ENCODE measurements at places on chromosomes 11 and 22.

DNA sequence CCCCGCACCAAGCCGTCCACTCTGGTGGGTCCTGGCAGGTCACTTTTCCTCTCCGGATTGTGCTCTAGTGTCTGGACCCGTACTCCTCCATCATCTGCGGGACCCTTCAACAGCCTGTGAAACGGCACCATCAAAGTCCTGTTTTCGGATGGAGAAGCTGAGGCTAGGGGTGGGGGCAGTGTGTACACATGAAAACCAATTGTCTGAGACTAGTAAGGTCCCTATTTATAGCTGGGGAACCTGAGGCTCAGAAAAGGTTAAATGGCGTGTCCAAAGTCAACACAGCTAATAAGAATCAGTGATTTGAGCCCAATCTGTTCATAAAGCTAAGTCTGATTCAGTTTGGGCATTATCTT is 668 bp upstream of the LRRC32 start:
- no peak for DNase-seq

DNA sequence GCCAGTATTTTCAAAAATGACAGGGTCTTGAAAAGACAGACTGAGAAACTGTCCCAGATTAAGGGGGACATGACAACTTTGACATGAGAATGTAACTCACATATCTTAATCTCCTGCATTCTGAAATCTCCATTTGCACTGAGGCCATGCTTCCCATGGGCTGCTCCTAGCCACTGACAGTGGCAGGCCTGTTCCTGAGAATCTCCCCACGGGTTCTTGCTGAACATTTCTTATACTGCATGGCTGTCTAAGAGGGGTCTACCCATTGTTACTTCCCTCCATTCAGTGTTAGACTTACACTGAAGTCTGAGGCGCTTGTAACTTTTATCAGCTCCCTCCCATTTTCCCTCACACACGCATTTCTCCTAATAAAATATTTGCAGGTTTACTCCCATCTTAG is 1.5 kb downstream of the CEP295 start:
- DNase-seq, result no peak

DNA sequence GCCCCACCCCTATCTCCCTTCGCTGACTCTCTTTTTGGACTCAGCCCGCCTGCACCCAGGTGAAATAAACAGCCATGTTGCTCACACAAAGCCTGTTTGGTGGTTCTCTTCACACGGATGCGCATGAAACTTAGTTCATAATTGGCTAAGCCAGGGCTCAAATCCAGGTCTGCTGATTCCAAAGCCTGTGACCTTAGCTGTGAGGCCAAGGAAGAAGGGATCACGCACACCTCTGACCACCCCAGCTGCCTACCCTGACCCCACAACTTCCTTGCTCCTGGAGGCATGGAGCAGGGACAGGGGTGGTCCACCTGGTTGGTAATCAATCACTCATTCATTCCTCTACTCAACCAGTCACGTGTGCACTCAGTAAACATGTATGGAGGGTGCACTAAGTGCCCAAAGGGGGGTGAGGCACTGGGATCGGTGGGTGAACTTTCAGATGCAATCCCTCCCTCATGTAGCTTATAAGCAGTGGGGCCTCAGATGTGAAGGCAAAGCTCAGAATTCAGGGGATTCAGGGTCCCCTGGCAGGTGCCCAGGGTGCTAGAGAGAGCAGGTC is 10.3 kb downstream of the FXYD2 start:
- no peak for DNase-seq

DNA sequence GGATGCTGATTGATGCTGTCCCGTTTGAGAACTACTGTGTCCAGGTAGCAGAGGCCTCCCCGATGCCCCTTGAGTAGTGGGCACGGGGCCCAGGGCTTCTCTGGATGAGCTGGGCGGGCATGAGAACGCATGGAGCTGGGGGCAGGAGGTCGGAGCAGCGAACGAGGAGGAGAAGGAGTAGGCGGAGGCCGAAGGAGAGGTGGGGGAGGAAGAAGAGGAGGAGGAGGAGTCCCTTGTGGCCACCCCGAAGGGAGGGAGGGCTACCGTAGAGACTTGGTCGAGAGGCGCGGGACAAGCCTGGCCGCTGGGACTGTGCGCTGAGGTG is 62.9 kb downstream of the CRYBB2 start:
- DNase-seq, result no peak

GRCh38 chr22:37047006-37047405 is 4.5 kb upstream of the KCTD17 start:
- no peak for DNase-seq

- DNase-seq, result no peak
Measured at GRCh38 chr11:82830746-82831145, 69.5 kb downstream of the PRCP start.

- no peak for DNase-seq
Measured at GRCh38 chr11:77568916-77569675, 20.7 kb upstream of the AQP11 start.

DNA sequence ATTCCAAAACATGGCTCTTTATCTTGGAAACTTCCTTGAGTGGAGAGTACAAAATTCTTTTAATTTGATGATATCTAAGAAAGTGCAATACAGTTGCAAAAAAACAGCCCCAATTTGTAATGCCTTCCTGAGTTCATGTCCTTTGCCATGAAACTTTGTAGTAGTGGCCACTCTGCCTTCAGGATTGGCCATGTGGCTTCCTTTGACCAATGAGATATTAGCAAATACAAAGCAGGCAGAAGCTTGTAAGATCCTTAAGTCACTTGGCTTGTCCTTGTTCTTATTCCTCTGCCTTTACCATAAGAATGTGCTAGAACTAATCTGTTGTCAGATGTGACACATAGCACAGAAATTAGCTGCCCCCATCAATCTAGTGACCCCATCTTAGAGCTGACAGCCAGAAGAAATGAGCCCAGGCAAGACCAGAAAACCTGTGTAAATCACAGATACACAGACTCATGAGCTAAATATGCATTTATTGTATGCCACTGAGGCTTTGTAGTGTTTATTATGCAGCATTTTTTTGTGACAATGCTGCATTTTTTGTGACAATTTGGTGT is 29.8 kb upstream of the BLID start:
- DNase-seq, result no peak

- DNase-seq, result no peak
Measured at GRCh38 chr22:44586999-44587736, 89.1 kb upstream of the RTL6 start.

DNA sequence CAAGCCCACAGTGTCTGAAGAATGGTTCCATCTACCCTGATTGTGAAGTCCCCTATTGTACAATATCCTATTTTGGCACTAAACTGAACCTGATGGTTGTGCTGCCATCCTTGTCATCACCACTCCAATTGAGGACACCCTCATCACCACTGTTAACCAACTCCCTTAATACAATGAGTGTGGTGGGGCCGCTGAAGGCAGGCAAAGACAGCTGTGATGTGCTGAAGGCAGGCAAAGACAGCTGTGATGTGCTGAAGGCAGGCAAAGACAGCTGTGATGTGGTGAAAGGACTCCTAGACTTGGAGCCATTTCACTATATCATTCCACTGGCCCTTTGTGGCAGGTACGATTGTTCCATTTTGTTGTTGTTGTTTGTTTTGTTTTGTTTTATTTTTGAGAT is 481.6 kb downstream of the SOX6 start:
- DNase-seq, result no peak

DNA sequence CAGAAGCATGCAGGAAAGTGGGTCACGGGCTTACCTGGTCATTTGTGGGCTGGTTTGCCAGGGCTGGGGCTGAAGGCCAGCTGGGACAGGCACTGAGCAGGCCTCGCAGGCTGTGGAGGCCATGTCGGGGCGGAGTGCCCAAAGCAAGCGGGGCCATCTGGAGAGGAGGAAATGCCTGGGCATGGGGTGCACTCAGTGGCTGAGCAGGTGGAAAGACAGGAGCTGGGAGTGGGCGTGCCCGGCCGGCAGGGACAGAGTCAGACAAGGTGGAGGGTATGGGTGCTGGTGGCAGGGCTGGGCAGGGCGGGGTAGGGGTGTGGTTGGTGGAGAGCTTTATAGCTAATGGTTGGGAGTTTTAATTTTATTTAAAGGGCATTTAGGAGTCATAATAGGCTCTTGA is 27.4 kb downstream of the DAGLA start:
- DNase-seq, result no peak

- no peak for DNase-seq
Measured at GRCh38 chr11:120562806-120563425, 51.4 kb downstream of the GRIK4 start.

GRCh38 chr11:121429556-121429955 is 22.6 kb upstream of the SORL1 start:
- no peak for DNase-seq

DNA sequence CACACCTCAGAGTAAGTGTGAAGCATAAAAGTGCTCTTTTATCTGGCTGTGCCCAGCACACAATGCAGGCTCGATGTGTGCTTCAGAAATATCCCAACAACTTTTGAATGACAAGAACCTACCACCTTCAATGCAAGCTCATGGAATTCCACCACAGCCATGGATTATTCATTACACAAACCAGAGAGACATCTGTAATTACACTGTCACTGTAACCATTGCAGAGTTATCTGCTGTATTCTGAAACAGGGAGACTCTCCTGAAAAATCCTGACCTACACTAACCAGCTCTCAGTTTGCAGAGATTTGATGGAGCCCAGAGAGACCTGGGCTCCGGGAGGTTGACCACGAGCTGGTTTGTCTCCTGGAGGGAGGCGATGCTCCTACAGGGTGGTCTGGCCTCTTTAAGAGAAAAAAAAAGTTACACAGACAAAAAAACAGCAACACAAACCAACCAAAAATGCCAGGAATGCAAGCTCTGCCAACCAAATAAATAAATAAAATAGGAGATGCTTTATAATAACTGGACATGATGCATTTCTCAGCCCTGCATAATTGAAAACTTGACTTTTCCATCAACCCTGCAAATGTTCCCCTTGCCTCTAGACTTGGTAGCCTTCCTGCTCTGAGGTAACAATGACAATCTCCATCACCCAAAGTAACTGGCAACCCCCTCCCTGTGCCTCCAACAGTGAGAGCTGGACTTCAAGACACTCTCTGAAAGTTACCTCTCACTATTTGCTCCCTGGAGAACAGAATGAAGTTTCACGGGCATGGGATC is 69.7 kb downstream of the ETS1 start:
- no peak for DNase-seq

GRCh38 chr11:67544616-67545242 is 21.5 kb upstream of the CABP2 start:
- DNase-seq, result no peak

GRCh38 chr11:65912845-65913244 is 6.0 kb downstream of the C11orf68 start:
- no peak for DNase-seq

DNA sequence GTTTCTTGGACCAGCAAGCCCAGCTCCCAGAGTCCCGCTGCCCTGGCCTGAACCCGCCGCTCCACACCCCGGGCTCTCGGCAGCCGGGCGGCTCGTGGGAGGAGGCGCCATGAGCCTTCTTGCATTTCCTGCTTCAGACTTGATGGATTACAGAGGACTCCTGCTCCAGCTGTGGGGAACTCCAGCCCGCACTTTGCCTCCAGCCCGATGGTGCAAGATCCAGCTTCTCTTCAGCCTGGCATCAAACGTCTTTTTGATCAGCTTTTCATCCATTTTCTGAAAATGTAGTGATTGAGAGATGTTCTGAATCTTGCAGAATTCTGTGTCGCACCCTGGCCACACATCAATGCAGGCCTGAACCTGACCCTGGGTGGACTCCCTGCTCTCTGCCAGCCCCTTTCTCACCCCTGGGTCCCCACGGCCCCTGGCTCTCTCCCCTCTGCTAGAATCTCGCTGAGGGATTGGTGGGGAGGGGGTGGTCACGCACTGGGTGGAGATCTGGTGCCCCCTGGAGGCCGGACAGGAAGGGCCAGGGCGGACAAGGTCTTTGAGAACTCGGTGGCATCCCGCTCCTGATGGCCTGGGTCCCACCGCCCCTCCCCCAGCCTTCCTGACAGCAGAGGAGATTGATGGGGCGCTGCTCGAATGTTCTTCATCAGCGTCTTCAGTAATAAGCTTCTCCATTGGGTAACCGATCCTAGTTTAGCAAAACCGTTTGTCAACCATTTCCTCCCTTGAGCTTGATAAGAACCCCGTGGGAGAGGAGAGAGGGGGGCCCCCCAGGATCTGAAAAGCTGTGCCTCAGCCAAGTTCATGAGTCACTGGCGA is 12.1 kb upstream of the NFAM1 start:
- no peak for DNase-seq

- DNase-seq, result no peak
Measured at GRCh38 chr11:19347911-19348310, 107.2 kb upstream of the E2F8 start.

DNA sequence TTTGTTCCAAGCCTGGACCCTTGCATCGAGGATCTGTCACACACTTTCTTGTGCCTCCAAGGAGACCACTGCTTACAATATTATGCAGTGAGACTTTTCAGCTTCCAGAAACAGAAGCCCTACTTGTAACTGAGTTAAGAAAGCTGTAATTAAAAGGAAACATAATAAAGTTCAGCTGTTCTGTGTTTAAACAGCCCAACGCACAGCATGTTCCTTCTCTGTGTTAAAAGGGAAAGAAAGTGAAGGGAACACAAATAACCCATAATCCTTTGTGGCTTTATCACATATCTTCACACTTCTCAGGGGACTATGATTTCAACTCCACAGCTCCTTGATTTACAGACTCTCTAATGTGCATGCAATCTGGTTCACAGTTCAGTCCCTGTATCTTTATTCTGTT is 200.3 kb upstream of the MTNR1B start:
- DNase-seq, result no peak

DNA sequence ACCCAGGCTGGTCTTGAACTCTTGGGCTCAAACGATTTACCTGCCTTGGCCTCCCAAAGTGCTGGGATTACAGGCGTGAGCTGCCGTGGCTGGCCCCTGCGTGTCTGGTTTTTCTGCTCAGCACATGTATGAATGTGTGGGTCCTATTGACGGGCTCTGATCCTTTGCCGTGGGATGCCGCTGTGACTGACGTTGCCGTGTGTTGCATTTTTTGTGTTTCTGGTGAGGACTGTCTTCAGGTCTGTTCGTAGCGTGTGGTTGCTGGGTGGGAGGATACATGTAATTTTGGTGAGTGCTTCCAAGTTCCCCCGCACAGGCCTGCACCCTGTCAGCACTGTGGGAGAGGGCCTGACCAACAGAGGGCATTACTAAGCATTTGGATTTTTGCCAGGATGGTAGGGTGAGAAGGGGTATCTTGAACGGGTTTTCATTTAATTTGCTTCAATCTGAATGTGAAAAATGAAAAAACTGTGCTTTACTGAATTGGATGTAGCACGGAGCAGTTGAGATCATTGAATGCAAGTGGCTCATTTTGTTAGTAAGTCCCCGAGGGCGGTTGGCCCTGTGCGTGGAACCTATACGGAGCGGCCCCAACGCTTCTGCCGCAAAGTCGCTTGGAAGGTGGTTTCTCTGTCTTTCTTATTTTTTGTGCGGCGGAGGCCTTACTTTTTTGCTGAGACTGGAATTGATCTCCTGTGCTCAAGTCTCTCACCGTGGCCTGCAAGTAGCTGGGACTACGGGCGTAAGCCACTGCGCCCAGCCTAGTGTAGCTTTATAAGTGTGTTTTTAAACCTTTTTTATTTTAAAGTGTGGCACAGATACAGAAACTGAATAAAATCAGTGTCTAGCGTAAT is 8.2 kb downstream of the ZBED4 start:
- DNase-seq, result no peak

DNA sequence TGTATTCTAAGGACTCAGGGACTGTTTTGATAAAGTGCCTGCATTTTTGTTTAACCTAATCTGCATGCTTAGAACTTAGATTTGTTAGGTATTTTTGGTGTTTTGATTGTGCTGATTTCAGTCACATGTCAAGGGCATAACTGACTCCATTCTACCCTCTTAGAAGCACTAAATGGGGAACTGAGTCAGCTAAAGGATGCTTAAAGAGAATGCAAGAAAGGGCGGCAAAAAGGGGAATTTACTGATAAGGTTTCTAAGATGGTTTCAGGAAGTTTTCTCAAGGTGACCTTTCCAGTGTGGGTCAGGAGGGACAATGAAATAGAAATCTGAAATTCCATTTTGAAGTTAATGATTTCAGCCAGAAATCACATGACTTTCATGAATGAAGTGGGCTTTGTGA is 43.0 kb downstream of the MMP20 start:
- DNase-seq, result no peak
